Stimulated activated CD4-positive, alpha-beta T cell treated with anti-CD3 and anti-CD28 coated beads, Interleukin-4, amount 100 ng/mL, for 48 hours (primary cell): ENCODE measurements at places on chromosomes 16 and 17.

GRCh38 chr17:32486111-32486700, 587 bp upstream of the CDK5R1 start:
- peak; percentile 61 for DNase-seq

- DNase-seq = no peak
Observed at GRCh38 chr17:78966123-78966813, 13.5 kb downstream of the LGALS3BP start.

GRCh38 chr16:56277075-56277474, 85.8 kb downstream of the GNAO1 start:
- DNase-seq = no peak

DNA sequence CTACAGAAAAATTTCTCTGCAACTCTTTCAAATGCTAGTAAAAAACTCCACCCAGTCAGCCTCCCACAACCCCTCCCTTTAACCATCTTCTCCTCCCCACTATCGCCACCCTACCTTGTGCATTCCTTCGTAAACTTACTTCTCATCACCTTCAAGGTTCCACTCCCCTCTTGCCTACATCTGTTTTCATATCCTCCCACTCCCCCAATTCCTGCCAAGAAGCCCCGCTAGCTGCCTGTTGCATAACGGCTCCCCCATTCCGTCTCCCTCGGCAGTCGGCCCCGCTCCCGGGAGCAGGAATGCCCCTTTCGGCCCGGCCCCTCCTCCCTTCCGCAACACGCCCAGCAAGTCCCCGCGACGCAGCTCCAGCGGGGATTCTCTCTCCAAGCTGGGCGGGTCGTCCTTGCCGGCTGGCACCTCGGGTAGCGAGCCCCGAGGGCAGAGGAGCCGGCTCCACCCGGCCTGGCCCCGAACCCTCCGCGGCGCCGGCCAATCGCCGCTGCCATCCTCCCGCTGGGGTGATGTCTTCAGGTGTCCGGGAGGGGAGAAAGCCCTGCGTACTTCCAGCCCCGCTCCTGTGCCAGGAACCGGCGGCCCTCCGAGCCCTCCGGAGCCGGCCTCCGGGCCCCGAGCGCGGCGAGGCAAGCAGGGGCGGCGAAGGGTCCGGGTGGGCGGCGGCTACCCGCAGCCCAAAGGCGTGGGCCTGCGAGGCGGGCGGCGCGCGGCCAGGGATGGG, 1.5 kb downstream of the PHLPP2 start:
- peak; percentile 55 for DNase-seq

DNA sequence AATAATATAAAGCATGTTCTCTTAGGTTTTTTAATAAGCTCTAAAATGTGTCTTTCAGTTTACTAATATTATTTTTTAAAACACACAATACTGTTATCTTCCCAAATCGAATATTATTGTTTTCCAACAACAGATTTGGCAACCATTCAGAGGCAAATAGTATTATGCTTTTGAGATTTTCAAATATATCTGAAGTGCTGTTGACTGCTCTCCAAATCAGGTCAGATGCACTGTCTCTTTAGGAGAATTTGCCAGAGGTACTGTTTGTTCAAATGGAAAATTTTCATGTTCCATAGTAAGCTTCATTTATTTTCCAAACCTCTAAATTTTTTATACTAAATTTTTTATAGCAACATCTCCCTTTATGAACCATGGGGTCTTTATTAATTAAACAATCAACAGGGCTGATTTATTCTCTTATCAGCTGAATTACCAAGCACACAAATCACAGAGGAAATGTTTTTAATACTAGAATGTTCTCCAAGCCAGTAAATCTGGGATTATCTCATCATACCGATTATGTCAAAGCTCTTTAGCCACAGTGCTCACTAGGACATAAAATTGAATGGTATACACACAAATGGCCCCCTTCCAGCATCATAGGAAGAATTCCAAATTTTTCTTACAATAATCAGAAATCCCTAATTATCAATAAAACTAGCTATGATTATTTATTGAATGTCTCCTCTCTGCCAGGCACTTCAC, 108.8 kb upstream of the HLF start:
- no peak for DNase-seq

DNA sequence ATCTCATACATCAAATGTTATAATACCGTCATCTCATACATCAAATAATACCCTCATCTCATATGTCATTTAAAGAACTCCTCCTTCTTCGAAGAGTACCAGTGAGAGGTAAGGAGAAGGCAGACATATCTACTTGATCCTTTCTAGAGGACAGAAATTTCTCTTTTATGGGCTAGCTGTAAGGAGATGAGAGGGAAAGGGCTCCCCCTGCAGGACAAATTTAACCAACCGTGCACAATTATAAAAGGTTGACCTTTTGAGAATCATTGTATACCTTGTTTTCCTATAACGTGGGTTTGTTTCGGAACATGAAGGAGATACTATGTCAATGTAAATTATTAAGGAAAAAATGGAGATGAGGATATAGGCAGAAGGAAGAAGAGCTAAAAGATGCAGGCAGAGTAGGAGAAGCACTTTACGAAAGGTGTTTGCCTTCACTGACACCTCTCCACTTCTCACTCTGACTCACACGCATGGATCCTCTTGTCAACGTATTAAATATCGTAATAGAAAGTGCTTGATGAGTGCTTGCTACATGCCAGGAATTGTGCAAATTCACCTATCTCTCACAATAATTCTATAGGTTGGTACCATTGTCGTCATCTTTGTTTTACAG, 465.9 kb upstream of the ERCC4 start:
- DNase-seq = peak; percentile 22

GRCh38 chr16:28923652-28924398, 1.2 kb downstream of the RABEP2 start:
- no peak for DNase-seq

DNA sequence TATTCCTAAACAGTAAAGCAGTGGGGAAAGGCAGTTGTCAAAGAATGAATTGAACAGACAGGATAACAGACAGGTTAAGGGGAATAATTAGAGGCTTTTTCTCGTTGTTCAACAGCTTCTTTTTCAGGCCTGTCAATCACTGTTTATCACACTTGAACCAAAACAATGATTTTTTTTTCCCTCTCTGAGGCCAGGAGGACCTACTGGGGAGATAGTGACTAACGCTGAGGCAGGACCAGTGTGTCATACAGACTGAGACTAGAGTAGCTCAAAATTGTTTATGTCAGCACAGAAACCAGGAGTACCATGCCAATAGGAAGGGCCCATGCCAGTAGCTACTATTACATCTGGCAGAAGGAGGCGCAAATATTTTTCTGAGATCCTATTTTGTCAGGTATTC, 41.3 kb upstream of the NLK start:
- DNase-seq = no peak

DNA sequence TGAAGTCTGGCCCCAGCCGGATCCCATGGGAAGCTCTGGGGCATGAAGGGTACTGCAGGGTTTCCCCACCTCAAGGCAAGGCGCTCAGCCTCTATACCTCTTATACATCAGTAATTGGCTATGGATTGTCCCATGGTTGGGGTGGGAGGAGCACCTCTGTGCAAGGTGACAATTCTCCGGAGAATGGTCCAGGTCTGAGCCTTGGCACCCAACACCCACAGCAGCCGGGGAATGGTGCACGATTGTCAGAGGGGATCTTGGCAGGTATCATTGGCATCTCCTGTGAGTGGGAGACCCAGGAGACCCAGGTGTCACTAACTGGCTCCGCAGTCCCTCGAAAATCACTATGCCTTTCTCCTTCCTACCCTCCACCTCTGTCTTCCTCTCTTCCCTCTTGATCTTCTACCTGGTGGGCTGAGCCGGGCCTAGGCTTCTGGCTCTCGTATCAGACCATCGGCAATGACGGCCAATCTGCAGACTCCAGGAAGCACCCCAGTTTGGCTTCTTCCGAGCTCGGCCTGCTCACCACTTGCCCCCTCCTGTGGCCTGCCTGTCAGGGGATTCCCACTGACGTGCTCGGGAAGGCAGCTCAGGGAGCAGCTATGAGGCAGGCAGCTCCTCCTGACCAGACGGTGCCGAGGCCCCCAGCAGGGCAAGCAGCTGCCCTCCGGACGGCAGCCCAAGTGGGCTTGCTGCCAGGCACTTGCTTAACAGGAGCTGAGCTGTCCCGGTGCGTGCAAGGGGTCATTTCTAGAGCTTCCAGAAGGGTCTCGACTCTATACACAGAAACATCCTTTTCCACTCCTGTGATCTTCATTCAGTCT, 10.0 kb upstream of the CALB2 start:
- no peak for DNase-seq

DNA sequence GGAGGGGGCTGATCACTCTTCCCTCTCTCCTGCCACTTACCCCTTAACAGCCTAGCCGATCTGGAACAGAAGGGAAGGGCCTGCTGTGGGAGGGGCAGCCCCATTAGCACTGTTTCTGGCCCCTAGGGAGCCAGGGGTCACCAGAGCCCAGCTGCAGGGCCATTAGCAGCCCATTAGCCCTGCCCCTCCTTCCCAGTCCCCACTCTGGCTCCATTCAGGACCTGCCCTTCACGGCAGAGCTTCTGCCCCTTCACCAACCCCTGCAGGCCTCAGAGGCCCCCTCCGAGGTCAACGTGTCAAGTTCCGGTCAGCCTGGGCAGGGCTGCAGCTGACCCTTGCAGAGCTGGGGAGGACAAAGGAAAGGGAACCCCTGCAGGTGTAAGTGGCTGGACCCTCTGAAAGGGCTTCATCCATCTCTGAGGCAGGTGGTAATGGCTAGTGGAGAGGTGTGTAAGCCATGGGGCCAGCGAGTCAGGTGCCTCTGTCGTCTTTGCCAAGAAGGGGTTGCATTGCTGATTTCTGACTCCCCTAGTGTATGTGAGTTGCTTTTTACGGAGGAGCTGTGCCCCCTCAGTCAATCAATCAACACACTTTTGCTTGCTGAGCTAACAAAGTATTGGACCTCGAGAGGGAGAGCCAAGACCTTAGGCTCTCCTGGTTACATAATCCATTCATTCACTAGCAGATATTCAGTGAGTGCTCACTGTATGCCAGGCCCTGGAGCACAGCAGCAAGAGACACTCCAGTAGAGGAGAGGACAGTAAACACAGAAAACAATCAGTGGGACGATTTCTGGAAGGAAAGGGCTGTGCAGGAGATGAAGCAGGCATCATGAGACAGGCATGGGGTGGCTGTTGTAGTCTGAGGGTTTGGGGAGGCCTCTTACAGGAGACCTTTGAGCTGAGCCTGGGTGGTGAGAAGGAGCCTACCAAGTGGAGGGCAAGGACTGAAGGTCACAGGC, 18.2 kb upstream of the KCNJ12 start:
- no peak for DNase-seq

- no peak for DNase-seq
Observed at GRCh38 chr16:10242916-10243315, 60.7 kb upstream of the GRIN2A start.

DNA sequence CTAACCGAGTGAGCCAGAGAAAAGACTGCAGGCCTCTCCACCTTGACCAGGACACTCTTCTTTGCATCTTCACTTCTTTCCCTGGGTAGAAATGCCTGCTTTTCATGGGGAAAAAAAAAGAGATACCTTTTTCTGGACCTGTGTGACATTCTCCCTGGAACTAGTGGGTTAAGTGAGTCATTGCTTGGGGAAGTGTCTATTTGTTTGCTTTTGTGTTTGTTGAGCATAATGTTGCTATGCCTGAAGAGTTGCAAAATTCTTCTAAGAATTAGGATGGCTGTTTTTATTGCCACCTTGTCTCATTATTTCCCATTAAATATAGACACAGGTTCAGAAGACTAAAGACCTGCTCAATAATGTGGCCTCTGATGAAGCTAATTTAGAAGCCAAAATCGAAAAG, 18.8 kb downstream of the CLUAP1 start:
- no peak for DNase-seq

GRCh38 chr17:38509772-38510420, 81.6 kb downstream of the ARHGAP23 start:
- no peak for DNase-seq

GRCh38 chr17:5897275-5897911, 172.8 kb upstream of the WSCD1 start:
- no peak for DNase-seq

- DNase-seq = no peak
Observed at GRCh38 chr17:49952912-49953497, 16.0 kb upstream of the DLX4 start.

- DNase-seq = no peak
Observed at GRCh38 chr16:85534536-85535351, 78.4 kb upstream of the GSE1 start.

DNA sequence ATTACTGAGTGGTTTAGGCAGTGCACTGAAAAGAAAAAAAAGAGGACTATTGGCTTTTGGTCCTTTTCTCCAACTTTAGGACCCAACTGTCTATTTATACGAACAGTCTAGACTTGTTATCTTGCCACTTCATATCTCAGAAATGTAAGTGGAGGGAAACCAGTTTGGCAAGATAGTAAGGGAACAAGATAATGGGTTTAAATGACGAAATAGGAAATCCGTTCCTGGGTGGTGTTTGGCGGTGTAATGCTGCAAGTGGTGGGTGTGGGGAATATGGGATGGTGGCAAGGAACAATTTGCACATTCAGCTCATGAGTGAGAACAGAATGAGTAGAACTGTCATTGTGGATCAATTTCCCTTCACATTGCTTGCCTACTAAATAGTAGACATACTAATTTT, 44.7 kb downstream of the GRB7 start:
- no peak for DNase-seq

DNA sequence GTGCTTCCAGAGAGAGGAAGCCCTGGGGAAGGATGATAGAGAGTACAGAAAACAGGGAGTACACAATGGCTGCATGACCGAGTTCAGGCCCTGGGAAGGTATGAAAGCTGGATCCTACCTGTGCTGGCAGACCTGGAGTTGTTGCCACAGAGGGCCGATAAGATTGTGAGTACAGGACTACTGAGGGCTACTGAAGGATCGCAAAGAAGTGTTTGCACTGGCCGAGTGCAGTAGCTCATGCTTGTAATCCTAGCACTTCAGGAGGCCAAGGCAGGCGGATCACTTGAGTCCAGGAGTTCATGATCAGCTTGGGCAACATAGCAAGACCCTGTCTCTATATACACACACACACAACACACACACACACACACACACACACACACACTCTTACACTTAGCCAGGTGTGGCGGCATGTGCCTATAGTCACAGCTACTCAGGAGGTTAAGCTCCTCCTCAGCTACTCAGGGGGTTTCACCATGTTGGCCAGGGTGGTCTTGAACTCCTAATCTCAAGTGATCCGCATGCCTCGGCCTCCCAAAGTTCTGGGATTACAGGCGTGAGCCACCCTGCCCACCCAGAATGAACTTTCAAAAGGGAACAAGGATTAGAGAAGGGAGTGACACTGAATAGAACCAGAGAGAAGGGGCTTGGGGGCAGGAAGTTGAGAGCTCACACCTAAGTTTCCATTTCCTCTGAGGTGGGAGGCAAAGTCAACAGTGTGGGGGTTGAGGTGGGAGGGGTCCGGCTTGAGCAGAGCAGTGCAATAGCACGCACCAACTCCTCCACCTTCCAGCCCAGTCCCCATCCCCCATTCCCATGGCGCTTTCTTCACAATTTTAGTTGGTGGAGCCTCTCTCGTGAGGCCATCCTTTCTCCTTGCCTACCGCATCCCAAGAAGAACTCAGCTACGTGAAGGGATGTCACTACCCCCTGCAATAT, 7.5 kb downstream of the SCIMP start:
- no peak for DNase-seq

DNA sequence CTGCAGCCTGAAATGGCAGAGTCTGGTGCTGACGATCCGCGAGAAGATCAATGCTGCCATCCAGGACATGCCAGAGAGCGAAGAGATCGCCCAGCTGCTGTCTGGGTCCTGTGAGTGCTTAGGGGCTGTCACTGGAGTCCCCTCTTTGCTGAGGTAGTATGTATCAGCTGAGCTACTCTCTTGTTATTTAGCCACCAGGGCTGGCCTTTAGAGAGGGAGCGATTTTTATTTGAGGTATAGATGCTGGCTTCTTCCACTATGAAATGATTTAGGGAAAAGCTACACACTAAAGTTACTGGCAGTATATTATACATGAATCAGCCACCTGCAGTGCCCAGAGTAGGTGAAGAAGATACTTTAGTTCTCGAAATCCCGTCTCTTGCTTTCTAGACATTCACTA, 2.6 kb downstream of the CDK5RAP3 start:
- no peak for DNase-seq
